ENCODE measurements at places on chromosomes 4 and X. TPM values are rescaled to one million over a fixed set of nuclear protein-coding genes. Genes with fewer than 3 reads are reported as not detected.

Gene RPS6KA6
- 1.4 TPM for polyA plus RNA-seq

Gene FRMPD4
- 0.06 TPM for polyA plus RNA-seq

Gene UNC5C
- polyA plus RNA-seq: 3.7 TPM

Gene SPANXB1
- polyA plus RNA-seq: not detected

Gene TGIF2LX
- polyA plus RNA-seq: not detected

Gene CT45A1
- polyA plus RNA-seq: not detected

Gene TMEM271
- not detected for polyA plus RNA-seq

Gene CLDN34
- not detected for polyA plus RNA-seq

Gene PDZD4
- 28.0 TPM for polyA plus RNA-seq

Gene CFI
- 24.8 TPM for polyA plus RNA-seq

Gene STATH
- not detected for polyA plus RNA-seq

Gene G3BP2
- 76.8 TPM for polyA plus RNA-seq

Gene PRRG3
- polyA plus RNA-seq: 1.3 TPM

Gene SMAD1
- 17.1 TPM for polyA plus RNA-seq

Gene MAGEB2
- polyA plus RNA-seq: not detected

Gene MAML3
- 7.0 TPM for polyA plus RNA-seq

Gene QRFPR
- polyA plus RNA-seq: not detected

Gene TRIM75
- not detected for polyA plus RNA-seq

Gene ABCB7
- polyA plus RNA-seq: 17.0 TPM

Gene ABLIM2
- 5.9 TPM for polyA plus RNA-seq

Gene PABPC4L
- 1.6 TPM for polyA plus RNA-seq

Gene NWD2
- polyA plus RNA-seq: 0.05 TPM

Gene MAMLD1
- 2.9 TPM for polyA plus RNA-seq

Gene CLCN4
- 1.0 TPM for polyA plus RNA-seq

Gene F8A2
- polyA plus RNA-seq: not detected

Gene TEX11
- polyA plus RNA-seq: 0.06 TPM

Gene GLUD2
- 1.5 TPM for polyA plus RNA-seq

Gene PLAC1
- polyA plus RNA-seq: 0.23 TPM

Gene SOWAHB
- 1.0 TPM for polyA plus RNA-seq

Gene PDCL2
- polyA plus RNA-seq: not detected

Gene CNKSR2
- 1.2 TPM for polyA plus RNA-seq

Gene OCIAD2
- 25.2 TPM for polyA plus RNA-seq

Gene TDO2
- 0.28 TPM for polyA plus RNA-seq

Gene EFHC2
- polyA plus RNA-seq: 2.0 TPM

Gene ALB
- 20.0 TPM for polyA plus RNA-seq

Gene TEX13A
- polyA plus RNA-seq: not detected

Gene DNAAF6
- not detected for polyA plus RNA-seq

Gene RBM41
- 7.4 TPM for polyA plus RNA-seq

Gene CITED1
- polyA plus RNA-seq: 0.56 TPM

Gene MAGEA4
- polyA plus RNA-seq: not detected

Gene CT47B1
- not detected for polyA plus RNA-seq

Data from urinary bladder (tissue), 4 donors.